ENCODE measurements at places on chromosomes 1 and 21.

DNA sequence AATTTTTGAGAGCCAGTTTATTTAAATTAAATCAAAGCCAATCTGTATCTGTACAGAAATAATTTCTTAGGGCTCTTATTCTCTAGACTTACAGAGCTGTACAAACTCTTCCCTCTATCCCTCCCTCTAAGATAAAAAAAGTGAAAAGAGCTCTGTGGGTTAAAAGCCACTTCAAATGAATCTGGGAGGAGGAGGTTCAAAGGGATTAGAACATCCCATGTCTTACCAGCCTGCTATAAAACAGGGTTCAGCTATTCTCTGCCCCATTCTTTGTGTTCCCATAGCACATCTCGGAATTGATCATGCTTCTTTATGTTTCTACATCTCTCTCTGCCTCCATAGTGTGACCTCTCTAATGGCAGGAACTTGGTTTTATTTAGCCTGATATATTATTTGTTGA, 19.4 kb downstream of the KIAA0319L start:
- no peak for DNase-seq

DNA sequence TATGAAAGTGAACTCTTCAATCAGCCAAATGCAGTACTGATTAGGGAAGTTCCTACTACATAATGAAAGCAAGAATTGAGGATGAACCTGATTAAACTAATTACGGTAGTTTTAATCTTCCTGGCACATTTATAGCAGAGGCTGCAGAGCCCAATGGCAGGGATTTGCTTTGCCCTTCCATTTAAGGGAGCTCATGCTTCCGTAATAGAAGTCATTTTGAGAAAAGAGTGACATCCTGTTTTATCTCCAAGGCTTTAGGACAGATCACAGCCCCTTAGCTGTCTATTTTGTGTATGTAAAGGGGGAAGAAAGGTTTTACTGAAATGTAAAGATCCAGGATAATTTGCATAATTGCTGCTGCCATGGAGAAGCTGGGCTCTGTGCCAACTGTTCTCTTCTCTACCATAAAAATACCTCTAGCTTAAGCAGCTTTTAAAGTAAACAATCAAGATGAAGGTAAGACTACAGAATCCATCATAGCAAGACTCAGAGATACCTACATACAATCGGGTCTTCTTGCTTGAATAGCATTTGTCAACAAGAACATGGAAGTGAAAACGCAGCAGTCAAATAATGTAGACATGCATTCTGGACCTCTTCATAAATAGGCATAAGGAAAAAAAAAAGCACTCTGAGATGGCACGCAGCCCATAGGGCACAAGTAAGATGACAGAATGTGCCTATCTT, 62.5 kb downstream of the ASH1L start:
- DNase-seq, result no peak

DNA sequence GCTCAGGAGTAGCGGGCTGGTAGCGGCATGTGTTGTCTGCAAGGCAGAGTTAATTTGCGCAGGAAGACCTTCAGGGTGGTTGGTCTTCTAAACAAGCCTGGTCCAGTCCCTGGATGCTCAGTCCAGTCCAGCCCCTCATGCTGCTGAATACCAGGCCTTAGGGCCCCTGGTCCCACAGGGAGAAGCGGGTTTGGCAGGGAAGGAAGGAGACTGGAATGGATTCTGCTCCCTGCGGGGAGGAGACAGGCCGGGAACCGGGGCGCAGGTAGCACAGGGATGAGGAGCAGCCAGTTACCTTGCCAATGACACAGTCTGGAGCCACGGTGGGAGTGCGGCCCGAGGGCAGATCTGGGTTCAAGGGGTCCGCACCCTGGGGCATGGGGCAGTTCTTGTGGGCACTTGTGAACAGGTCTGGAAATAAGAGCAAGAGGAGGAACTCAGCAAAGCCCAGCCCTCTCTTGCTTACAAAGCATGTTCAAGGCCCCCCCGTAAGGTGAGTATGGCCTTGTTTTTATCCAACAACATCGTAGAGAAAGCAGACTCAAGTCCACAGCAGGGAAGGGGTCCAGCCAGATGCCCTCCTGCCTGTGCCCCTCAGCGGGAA, 10.1 kb downstream of the FAM131C start:
- DNase-seq, result no peak

DNA sequence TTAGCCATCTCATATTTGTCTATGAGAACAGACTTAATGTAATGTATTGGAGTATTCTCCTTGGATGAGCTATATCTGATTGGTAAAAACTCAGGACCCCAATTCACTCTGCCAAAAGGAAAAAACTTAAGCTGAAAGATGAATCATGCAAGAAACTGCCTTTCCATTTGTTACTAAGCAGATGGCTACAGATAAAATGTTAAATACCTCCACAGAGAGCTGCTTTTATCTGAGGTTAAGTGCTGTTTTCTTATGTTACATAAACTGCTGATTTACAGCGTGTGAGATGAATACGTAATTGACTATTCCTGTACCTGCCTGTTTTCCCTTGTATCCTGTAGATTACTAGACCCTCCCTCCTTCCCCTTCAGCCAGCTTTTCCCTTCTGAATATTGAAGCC, 49.3 kb downstream of the CLCA4 start:
- no peak for DNase-seq
